ENCODE measurements at places on chromosomes 4 and X.

- no peak for DNase-seq
Measured at GRCh38 chrX:86133761-86134160, 14.5 kb upstream of the DACH2 start.

DNA sequence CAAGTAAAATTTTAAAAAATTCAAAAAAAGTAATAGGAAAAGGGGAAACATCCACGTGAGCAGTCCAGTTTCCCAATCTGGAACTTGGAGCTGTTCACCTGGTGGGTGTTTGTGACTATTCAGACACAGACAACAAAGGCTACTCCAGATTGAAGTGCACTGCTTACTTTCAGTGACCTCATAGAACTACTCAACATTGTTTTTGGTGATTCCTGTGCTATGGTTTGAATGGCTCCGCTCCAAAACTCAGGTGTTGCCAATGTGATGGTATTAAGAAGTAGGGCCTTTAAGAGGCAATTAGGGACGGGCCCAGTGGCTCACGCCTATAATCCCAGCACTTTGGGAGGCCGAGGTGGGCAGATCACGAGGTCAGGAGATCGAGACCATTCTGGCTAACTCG is 22.1 kb downstream of the SH3RF1 start:
- DNase-seq = no peak

DNA sequence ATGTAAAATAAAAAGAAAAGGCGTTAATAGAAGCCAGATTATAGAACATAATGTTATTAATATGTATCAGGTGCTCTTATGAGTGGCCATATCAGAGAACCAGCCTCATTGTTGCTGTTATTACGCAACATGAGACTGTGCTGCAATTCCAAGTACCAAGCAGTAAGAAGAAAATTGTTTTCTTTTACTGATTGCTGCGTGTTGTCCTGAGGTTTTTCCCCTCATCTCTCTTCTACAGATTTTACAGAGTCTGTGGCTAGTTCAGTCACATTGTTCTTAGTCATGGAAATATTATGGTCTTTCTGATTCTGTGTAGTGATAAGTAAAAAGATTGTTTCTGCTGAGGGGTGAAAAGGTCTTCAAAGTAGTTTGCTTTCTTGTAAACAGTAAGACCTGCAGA is 55.9 kb downstream of the NPNT start:
- no peak for DNase-seq

DNA sequence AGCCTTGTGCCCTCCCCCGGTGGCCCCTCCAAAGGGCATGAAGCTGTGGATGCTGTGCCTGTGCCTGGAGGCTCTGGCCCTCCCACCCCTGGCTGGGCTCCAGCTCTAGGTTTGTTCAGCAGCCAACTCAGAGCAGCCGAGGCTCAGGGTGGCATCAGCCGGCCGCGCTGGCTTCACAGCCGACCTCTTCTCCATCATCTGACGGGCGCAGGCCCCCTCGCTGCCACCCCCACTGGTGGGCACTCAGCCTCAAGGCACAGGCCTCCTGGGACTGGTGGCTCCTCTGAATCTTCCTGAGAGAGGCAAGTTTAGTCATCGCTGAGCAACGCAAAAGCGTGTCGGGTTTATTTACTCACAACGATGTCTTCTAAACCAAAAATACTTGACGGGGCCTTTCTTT is 46.0 kb downstream of the PCGF3 start:
- DNase-seq = no peak

DNA sequence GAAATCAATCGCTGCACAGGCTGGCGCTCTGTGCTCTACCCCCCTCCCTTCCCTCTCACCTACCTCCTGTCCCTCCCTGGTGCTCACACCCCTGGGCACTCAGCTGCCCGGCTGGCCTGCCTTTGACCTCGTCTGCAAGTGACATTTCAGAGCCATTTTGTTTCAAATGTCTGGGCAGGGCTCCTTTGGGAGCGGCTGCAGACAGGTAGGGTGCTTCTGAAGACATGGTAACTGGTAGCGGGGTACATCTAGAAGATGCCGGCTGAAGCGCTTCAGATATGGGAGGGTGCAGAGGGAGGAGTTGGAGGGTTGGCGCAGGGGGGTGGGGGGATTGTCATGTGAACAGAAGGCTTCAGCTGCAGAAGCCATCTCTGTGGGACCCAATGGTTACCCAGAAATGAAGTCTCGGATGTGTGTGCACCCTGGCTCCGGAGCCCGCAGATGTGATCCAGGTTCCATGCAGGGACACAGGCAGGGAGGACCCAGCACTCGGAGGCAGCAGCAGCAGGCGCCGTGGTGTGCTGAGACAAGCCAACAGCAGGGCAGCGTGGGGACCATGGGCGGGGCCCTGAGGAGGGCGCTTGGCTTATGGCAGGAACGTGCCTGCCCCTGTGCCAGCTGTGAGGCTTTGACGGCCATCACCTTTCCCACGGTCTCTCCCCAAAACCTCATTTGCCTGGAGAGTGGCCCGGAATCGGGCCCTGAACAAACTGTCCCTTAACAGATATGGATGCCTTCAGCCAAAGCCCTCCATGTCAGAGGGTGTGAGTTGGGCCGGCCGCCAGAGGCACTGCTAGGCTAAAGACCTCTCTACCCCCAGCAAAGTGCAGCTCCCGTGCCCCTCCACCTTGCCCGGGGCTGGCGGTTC is 7.6 kb upstream of the DUSP9 start:
- no peak for DNase-seq

DNA sequence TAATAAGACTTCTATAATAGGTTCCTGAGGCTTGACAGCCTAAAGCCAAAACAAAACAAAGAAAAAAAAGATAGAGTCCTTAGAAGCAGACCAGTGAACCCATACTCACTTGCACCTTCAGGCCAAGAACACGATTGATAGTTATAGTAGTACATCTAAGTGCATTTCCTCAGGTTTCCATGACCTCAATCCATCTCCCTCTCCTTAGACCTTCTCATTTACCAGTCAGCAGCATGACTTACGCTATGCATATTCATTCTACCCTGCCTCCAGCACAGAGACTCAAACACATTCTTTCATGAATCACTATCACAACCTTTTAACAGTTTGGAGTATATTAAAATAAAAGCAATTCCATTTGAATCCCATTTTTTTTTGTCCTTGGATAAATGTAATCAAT is 855.6 kb downstream of the CCSER1 start:
- DNase-seq = no peak

GRCh38 chr4:12409507-12410190 is 981.0 kb upstream of the HS3ST1 start:
- DNase-seq = no peak

Measured in activated CD4-positive, alpha-beta T cell treated with anti-CD3 and anti-CD28 coated beads, Interleukin-2, amount 10 ng/mL, durations not matched to agents 7 days and 5 days (primary cell).